ENCODE measurements at places on chromosomes 2 and 18.

- DNase-seq = no peak
Observed at GRCh38 chr2:206833291-206833690, 67.9 kb downstream of the FASTKD2 start.

DNA sequence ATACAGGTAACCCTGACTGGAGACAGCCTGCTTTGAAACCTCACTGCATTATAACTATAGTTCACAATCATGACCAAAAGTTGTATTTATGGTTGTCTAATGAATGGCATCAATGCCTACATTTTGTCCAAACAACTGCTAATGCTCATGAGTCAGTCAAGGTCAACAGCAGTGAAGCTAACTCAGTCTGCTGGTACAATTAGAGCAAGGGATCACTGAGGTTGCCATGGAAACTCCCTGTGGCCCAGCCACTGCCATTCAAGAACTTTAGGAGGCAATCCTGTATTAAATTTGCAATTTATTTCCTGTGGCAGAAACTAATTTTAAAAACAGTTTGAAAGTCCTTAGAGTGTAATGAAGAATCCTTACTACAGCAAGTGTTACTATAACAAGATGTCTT, 185.1 kb upstream of the SMAD7 start:
- peak; percentile 32 for DNase-seq

- no peak for DNase-seq
Observed at GRCh38 chr2:16777123-16777870, 111.7 kb upstream of the CYRIA start.

- no peak for DNase-seq
Observed at GRCh38 chr2:215702116-215702902, 266.4 kb upstream of the FN1 start.
